ENCODE measurements at places on chromosomes 7 and 10.
A peak's percentile ranks its signal among the peaks of the same experiment; 100 is the strongest.

DNA sequence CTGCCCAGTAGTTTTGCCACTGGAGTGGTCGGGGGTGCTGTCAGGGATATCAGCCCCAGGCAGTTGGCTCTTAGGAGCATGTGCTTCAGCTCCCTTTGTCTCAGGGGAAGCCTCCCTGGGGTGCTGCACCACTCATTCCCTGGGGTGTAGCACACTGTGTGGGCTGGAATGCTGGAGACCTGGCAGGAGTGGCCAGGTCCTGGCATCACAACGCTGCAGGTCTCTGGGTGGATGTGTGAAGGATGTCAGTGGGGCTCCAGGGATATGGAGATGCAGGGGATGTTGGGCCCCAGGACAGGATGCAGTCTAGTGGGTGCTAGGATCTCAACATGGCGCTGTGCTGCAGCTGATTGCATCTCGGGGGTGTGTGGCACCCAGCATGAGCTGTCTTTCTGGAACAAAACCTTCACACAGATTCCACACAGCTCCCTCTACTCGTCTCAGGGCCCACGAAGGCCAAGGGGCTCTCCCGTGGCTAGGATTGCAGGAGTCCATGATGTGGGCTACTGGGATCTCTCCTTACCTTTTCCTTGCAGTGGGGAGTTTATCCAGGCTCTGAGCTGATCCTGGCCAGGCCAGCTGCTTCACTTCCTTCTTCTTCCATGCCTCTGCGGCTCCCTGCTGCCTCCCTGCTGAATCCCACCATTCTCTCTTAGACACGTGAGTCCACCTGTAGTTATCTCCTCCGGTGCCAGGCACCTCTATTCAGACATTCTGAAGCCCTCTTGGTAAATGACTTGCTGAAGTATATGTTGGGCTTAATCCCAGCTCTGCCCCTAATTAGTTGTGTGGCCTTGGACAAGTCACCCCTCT, 295.1 kb downstream of the RPS24 start:
- no peak for DNase-seq

- no peak for DNase-seq
Observed at GRCh38 chr7:85103962-85104361, 82.9 kb downstream of the SEMA3D start.

DNA sequence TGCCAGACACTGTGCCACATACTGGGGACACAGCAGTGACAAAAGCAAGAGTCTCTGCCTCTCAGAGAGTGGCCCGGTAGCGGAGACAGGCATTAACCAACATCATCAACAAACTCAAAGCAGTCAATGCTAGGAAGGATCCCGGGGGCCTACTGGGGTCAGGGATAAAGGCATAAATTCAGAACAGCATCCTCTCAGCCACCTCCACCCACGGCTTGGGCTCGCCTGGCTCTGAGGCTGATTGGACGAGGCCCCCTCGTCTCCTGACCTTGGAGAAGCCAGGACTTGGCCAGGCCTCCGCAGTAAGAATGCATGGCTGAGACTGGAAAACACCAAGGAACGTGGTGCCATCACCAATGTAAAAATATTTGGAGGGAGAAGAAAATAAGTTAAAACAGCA, 102.1 kb downstream of the ARHGAP22 start:
- no peak for DNase-seq

GRCh38 chr10:59720377-59720776, 10.7 kb upstream of the SLC16A9 start:
- DNase-seq: no peak

GRCh38 chr7:94422136-94422535, 27.4 kb downstream of the COL1A2 start:
- DNase-seq: no peak

GRCh38 chr7:158317238-158318205, 270.1 kb downstream of the PTPRN2 start:
- no peak for DNase-seq

GRCh38 chr10:73086816-73087215, 9.8 kb downstream of the P4HA1 start:
- no peak for DNase-seq

- no peak for DNase-seq
Observed at GRCh38 chr7:151808400-151809145, 68.3 kb downstream of the PRKAG2 start.

- no peak for DNase-seq
Observed at GRCh38 chr10:84511709-84512285, 183.4 kb downstream of the CCSER2 start.

DNA sequence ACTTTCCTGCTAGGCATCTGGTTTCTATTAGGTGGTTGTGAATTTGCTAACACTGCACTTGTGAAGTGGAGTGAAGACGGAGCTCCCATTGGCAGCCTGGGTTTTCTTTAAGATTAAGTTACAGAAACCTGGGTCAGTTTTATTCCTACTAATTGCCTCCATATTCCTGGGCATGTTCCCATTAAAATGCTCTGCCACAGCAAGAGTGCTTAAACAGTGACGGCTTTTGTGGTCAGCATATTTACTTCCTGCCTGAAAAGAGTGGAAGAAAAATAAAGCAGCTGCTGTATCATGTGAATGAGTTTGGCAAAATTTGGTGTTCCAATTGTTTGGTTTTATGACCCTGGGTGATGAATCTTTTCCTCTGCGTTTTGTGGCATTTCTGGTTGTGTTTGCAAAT, 96.9 kb upstream of the PLXDC2 start:
- no peak for DNase-seq

DNA sequence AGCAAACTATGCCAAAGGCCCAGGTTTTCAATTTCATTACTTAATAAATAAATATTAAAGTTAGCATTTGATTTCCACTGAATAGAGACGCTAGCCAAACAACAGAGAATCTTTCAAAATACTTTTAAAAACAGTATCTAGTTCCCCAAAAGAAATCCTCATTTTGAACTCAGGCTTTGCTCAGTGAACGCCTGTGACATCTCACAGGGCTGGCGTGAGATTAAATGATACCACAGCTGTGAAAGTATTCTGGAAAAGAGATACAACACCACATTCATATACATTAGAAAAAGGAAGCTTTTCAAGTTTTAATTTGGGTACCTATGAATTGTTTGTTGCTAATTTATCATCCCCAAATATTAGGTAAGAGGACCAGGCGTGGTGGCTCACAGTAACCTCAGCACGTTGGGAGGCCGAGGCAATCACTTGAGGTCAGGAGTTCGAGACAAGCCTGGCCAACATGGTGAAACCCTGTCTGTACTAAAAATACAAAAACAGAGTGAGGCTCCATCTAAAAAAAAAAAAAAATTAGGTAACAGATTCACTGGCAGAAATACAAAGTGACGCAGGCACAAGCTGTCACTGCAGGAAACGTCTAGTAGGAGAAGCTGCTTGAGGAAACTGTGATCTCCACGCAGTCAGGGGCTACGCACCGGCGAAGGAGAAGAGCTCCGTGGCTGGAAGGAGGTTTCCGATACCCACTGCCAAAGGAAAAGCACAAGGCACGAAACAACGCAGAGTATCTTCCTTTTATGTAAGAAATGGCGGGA, 50.0 kb downstream of the AMZ1 start:
- peak; percentile 41 for DNase-seq

DNA sequence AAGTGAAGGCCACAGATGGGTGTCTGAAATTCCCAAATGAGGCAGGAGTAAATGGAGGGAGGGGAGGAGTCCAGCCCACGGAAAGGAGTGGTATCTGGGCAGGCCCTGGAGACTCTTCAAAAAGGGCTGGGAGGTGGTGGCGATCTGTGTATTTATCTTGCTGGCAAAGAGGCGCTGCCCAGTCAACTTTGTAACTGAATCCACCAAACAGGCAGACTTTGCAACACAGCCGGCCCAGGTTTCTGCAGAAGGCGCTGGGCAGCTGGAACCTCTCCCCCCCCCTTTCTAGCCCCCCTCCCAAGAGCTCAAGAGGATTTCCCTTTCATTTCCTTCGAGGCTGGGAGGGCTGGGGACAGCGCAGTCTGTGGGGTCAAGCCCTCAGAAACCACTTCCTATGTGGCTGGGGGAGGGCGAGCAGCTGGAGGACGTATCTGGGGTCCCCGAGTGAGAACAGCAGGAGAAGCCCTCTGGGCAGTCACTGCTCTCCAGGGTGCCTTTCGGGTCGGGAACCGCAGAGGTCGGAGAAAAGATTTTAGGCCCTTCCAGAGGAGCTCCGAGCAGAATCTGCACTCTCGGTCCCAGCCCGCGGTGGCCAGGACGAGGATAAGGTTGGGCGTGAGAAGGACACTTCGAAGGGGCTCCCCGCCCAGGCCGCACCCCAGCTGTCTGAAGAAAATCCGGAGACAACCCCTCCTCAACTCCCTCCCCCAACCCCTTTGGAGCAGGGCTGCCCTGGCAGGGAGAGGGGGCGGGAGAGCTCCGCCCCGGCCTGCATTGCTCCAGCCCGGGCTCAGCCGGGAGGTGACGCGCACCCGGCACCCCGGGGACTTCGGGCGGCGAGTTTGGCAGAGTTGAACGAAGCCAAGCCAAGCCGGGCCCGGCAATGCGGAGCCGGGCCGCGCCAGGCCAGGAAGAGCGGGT, 965 bp downstream of the ZCCHC24 start:
- DNase-seq: peak; percentile 56

DNA sequence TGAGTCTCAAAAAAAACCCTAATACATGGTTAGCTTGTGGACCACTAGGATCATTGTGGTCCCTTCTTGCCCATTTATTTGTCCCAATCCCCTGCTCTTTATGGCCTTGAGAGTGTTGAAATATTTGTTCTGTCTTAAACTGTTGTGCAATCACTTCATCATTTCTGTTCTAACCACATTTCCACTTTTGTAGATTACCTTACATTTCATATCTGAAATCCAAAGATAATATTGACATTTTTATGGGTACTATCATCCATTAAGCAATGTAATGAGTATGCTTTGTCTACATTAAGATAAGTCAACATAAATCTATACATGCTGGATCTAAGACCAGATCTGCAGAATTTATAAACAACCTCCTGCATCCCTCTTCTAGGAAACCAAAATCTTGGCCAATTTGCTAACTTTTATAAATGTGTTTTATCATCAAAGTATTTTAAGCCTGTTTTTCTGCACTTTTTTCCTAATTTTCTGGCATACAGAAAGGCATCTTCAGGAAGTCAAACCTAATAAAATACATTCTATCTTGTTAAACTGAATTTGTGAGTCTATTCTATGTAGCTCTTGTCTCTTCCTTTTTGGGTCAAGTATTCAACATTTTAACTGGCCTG, 359.4 kb upstream of the CELF2 start:
- DNase-seq: no peak

- peak; percentile 90 for DNase-seq
Observed at GRCh38 chr10:101014230-101014884, 14.7 kb downstream of the LZTS2 start.

GRCh38 chr10:34351161-34351560, 463.9 kb downstream of the PARD3 start:
- DNase-seq: no peak

- DNase-seq: no peak
Observed at GRCh38 chr7:50456371-50457123, 6.4 kb upstream of the FIGNL1 start.

- no peak for DNase-seq
Observed at GRCh38 chr10:51405580-51406351, 293.6 kb downstream of the CSTF2T start.

DNA sequence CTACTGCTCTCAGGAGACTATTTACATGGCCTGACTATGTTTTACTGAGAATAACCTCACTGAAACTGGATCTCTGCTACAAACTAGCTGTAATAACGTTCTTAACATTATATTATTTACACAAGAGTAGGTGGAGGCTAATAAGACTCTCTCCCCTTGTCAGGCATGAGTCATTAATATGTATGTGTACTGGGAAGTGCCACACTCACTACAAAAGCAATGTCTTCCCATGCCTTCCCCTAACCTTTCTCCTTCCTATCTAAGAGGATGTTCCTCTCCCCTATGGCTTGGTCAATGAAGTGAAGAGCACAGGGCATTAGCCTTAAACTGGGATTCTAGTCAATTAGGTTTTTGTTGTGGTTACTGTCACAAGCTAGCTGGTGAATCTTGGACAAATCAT, 147.9 kb downstream of the DGKB start:
- DNase-seq: no peak

DNA sequence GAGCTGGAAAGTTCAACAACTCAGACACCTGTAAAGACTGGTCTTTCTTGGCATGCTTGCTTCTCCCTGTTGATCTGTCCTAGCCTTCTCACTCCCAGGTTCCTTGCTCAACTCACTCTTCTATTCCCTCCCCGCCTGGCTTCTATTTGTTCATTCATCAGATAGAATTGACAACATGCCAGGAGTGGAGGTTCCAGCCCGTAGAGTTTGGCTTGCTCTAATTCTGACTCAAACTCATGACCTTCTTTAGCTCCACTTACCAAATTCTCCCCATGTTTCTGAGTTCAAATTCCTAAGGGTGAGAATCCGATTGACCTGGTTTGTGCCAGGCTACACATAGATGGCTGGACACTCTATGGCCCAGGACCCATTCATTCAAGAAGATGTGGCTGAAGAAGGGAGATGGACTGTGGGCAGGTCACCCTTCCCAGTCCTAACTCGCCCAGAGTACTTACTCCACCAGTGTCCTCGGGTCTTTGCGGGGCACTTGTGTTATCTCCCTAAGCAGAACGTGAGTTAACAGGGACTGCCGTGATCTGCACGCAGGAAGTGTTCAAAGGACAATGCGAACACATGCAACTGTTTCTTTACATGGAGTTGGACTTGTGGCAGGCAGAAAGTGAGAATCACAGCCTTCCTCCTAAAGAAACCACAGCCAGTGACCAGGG, 4.0 kb upstream of the TMEM236 start:
- DNase-seq: no peak

DNA sequence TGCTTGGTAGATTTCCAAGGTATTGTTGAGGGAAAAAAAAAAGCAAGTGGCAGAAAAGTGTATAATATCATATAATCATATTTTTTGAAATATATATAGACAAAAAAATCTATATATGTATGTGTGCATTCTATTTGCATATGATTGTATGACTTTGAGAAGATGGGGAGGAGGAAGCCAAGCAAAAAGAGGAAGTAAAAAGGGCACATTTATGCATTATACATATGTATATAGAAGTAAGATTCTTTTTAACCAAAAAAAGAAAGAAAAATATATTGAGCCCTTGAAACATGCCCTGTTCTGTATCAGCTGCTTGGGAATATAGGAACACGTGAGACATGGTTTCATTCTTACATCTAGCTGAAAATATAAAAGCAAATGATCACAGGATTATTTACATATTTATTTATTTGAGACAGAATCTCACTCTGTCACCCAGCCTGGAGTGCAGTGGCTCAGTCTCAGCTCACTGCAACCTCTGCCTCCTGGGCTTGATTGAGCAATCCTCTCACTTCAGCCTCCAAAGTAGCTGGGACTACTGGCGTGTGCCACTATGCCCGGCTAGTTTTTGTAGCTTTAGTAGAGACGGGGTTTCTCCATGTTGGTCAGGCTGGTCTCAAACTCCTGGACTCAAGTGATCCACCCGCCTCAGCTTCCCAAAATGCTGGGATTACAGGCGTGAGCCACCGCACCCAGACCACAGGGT, 18.0 kb upstream of the SLF2 start:
- DNase-seq: peak; percentile 26

DNA sequence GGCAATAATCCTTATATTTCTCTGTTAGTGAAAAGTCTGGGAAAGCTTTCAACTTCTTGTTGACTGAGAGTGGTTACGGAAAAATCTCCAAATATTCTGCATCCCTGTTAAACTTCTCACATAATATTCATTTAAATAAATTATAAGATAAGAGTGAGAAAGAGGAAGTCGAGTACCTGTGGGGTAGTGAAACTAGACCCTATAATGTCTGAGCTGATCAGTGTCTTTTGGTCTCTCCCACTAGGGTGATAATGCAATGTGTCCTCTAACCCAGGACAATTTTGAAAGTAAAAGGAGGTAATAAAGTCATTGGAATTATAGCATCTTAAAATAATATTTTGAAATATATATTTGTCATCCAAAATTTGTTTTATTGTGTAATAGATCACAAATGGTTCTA, 2.1 kb upstream of the AGR3 start:
- DNase-seq: no peak

GRCh38 chr7:133691727-133692610, 435.2 kb upstream of the LRGUK start:
- no peak for DNase-seq

Measured in transverse colon (tissue), 4 donors.